ENCODE measurements at places on chromosomes 11 and 22.

DNA sequence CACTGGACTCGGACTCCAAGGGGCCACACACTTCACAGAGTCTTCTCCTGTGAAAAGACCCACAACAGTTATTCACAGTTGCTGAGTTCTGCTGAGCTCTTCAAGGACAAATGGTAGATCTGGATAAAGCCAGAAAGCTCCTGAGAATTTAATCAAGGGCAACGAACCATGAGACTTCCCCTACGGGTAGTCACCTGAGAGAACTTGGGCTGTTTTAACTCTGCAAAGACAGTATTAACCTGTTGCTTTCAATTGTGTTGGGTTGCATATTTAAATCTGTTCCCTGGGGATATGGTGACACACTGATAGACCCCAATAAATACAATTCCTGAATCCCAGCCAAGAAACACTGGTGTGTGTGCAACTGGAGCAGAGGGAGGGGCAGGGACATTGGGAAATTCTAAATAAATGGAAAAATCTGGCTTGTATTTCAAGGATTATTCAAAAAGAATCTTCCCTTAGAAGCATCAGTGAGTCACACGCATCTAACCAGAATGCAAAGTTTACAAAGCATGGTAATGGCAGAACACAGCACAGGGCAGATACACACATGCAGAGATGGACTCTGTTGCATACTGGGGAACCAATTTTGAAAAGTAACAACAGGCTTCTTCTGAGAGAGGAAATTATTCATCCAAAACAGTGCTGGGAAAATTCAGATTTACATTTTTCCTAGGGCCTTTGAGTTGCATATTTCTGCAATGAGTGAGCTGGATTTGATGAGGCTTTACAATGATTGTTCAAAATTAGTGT lies 4.0 kb downstream of the KCNJ1 start:
- DNase-seq = no peak

DNA sequence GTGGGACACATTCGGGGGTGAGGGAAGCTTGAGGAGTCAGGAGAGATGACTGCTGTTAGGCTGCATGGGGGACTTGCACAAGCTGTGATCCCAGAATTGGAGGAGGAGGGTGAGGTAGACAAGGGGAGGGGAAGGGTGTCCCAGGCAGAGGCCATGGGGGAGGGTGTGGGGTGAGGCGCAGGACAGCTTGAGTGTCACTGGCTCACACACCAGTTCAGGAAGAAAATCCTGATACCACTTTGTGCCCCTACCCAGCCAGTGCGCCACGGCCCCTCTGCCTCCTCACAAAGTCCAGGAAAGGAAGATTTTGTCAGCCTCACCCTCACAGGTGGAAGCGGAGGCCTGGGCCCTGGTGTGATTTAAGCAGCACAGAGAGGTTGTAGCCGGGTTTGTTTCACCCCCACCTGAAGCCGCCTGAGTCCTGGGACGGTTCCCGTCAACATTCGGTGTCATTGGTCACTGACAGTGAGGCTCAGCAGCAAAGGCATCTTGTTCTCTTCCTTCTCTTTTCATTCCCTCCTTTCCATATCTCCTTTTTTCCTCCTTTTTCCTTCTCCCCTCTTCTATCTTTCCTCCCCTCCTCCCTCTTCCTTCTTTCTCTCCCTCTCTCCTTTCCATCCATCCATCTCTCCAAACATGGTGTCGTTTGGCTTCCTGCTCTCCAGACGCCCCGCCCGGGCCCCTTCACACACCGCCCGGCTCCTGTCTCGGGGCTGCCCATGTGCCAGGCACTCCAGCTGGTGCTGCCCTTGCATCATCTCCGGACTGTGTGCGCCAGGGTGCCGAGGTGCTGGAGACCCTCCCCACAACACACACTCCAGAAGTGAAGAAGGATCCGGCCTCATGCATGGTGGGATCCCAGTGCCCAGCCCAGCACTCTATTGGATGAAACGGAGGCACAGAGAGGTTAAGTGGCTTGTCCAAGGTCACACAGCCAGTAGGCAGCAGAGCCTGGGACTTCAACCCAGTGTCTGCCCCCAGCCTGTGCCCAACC lies 89.3 kb downstream of the MPPED1 start:
- no peak for DNase-seq

DNA sequence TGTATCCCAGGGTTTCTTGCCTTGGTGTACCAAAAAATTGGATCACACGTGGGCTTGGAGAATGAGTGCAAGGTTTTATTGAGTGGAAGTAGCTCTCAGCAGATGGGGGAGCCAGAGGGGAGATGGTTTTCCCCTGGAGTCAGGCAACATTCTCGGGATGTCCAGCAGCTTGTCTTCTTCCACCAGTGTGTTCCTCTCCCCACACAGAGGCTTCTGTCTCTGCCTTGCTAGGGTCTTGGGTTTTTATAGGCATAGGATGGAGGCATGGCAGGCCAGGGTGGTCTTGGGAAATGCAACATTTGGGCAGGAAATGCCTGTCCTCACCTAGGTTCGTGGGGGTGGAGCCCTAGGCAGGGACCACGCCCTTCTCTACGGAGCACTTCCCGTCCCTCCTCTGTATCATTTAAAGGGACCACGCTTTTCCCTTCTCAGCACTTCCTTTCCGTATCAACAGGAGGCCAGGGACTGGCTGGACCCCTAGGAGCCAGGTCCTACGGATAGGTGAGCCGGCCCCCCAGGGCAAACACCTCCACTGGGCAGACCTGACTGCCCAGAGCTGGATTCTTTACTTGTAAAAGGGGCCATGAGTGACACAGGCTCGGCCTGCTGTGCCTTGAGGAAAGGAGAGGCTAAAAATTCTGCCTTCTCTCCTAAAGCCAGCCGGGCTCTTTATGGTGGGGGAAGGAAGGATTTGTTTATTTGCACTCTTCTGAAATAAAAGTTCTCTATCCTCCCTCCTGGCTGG lies 55.3 kb upstream of the CCDC188 start:
- DNase-seq = no peak

GRCh38 chr11:111306321-111306720 lies 8.0 kb downstream of the POU2AF3 start:
- DNase-seq = no peak

- no peak for DNase-seq
Observed at GRCh38 chr11:44630511-44631210, 65.2 kb downstream of the CD82 start.

DNA sequence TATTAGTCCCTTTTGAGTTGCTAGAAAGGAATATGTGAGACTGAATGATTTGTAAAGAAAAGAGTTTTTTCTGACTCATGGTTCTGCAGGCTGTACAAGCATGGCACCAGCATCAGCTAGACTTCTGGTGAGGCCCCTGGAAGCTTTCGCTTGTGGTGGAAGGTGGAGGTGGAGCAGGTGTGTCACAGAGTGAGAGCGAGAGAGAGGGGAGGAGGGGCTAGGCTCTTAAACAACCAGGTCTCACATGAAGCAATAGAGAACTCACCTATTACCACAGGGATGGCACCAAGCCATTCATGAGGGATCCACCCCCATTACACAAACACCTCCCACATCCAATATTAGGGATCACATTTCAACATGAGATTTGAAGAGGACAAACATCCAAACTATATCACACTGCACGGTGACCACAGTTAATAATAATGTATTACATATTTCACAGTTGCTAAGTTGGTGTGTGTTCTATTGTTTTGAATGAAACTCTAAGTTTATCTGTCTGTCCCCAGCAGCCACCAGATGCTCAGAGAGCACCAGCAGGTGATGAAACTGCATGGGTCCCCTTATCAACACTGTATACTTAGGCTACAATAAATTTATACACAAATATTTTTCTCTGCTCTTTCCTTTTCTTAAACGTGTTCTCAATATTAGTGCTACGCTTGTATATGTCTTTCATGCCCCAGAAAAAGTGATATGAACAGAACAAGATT lies 14.1 kb downstream of the ZFP91 start:
- DNase-seq = no peak

GRCh38 chr11:122717264-122717867 lies 61.8 kb downstream of the UBASH3B start:
- no peak for DNase-seq

GRCh38 chr11:79060081-79060953 lies 380.5 kb downstream of the TENM4 start:
- DNase-seq = peak; percentile 30

DNA sequence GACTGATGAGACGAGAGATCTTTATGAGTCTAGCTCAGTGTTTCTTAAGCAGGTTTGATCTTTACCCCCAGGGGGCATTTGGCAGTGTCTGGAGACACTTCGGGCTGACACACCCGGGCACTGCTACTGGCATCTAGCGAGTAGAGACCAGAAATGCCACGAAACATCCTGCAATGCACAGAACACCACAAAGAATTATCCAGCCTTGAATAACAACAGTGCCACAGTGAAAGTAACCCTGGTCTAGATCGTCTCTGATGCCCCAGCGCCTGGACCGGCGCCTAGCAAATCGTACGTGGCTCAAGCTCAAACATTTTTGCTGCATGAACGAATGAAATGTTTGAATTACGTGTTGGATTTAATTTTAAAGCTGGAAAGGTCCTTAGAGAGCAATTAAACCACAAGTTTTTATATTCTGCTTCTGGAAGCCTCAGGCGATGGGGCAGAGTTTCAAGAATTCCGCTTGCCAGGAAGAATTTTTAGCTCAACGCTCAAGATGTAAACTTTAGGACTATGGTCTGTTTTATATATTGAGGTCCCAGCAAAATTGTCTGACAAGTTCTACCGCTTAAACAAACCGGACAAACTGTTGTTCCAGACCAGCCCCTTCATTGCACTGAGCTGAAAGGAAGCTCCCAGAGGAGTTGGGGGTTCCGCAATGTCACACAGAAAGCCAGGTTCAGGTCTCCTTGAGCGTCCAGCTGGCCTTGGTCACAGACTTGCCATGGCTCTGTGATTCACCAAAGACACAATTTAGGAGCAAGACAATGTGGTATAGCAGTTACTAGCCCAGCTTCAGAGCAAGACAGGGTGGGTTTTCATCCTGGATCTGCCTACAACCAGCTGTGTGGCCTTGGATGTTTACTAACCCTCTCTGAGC lies 44.2 kb upstream of the SMTN start:
- DNase-seq = no peak

- DNase-seq = no peak
Observed at GRCh38 chr11:19934828-19935259, 222.2 kb downstream of the NAV2 start.

GRCh38 chr22:26994801-26995200 lies 337.4 kb downstream of the MIAT start:
- DNase-seq = no peak

GRCh38 chr11:11984563-11984962 lies 23.9 kb downstream of the DKK3 start:
- no peak for DNase-seq

DNA sequence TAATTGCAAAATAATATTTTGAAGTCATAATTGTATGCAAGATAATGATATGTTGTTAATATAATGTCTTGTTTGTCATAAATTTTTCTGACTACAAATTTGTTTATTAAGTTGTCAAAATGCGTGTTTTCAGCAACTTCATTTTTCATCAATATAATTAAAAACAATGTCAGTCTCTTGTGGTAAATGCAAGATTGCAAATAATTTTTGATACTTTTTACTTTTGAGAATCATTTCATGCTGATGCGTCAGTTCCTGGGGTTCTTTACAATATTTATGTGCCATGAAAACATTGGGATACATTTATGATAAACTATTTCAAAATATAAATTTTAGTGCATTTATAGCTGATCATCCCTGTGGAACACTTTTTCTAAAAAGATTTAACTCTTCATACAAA lies 1504.8 kb downstream of the BRD1 start:
- DNase-seq = no peak

DNA sequence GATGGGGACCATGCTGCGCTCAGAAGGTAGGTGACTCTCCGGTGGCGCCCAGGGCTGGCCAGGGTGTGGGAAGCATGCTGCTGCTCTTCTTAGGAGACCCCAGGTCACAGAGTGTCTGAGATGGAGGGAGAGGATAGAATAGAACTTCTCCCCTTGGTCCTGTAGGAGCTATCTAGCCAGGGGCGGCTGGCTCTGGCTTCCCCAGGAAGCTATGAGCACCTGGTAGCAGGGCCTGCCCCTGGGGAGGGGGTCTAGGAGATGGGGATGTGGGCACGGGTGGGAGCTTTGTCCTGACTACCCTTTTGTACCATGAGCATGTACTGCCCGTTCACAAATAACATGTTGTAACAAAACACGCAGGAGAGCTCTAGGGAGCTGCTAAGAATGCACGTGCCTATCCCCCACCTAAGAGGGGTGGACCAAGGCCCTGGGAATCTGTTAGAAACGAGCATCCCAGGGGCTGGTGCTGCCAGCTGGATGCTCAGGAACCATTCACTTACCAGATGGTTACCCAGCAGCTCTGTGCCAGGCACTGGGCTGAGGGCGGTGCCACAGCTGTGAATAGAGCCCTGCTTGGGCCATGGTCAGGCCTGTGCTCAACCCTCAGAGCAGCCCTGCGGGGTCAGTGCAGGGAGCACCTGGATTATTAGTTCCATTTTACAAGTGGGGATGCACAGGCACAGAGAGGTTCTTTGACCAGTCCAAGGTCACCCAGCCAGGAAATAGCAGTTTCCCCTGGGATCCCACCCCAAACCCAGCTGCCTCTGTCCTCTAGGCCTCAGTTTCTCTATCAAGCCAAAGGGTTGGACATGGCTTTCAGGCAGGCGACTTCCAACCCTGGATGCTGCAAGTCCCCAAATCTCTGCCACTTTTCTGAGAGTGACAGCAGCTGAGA lies 2.2 kb downstream of the SLC39A13 start:
- no peak for DNase-seq

DNA sequence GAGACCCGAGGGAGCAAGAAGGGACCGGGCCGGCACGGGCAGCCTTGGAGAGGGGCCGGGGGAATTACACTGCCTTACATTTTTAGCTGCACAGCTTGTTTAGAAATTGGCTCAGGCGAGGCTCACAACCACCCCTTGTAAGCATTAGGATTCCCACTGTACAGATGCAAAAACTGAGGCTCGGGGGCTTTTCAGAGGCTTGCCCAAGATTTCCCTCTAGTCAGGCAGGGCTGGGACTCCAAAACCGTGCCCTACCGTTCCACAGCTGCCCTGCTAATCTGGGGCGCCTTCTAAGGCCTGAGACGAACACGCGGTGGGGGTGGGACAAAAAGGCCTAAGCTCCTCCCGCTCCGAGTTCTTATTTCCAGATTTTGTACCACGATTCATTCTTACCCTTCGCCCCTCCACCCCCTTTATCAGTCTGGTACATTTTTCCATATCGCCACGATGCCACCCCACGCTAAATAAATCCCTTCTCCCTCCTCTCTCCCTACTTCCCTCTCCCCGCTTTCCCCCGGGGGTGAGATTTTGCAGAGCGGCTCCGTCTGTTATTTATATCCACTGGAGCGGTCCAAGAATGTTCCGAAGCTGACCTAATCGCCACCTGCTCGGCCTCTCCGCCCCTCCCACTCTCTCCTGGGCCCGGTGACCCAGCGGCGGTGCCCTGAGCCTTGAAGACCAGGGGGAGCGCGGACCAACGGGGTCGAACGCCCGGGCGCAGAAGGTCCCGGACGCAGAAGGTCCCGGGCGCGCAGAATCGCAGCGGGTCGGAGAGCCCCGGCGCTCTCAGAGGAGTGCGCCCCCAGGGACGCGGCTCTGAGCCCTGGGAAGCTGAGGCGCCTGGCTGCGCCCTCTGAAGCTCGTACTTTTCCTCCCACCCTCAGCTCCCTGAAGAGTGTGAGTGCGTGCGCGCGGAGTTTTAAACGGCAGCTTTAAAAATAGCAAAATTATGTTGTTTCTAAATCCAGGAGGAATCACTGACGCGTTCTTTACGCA lies 764 bp upstream of the PACSIN3 start:
- DNase-seq = no peak

All from NCI-H1092 (cell line).